ENCODE measurements at places on chromosomes 4 and X.

GRCh38 chrX:57070185-57070984 is 51.0 kb downstream of the SPIN2B start:
- no peak overlapping the region for H3K4me3 ChIP-seq
- no peaks in the 10 kb centered on the region for H3K4me1 ChIP-seq
- no peaks in the 10 kb centered on the region for H3K27me3 ChIP-seq
- no peak overlapping the region for H3K27ac ChIP-seq
- no peak for DNase-seq

GRCh38 chr4:183552274-183553146 is 47.7 kb downstream of the ING2 start:
- H3K4me3 ChIP-seq: no peak overlapping the region
- H3K27me3 ChIP-seq: no peaks in the 10 kb centered on the region
- H3K36me3 ChIP-seq: no peaks in the 10 kb centered on the region
- DNase-seq: peak; percentile 48
- H3K27ac ChIP-seq: no peak overlapping the region

DNA sequence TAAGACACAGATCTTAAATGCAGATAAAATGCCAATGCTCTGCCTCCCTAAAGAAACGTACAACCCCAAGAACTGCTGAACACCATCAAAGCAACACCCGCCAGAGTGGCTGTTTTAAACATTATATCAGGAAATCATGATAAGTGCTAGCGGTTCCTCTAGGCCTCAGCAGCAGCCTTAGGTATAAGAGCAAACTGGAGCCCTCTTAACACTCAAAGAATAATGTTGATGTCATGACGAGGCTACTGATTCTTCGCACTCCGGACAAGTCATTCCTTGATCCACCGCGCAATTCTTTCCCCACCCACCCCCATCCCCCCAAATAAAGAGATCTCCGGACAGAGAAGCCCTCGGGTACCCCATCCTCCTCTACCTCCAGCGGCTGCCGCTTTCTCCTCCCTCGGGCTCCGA is 507 bp downstream of the LIN54 start:
- H3K4me3 ChIP-seq: peak overlapping the region; percentile 71
- no peaks in the 10 kb centered on the region for H3K36me3 ChIP-seq
- peak overlapping the region; percentile 97 for H3K27ac ChIP-seq
- peaks cover 11% of the 10 kb centered on the region for H3K4me1 ChIP-seq

DNA sequence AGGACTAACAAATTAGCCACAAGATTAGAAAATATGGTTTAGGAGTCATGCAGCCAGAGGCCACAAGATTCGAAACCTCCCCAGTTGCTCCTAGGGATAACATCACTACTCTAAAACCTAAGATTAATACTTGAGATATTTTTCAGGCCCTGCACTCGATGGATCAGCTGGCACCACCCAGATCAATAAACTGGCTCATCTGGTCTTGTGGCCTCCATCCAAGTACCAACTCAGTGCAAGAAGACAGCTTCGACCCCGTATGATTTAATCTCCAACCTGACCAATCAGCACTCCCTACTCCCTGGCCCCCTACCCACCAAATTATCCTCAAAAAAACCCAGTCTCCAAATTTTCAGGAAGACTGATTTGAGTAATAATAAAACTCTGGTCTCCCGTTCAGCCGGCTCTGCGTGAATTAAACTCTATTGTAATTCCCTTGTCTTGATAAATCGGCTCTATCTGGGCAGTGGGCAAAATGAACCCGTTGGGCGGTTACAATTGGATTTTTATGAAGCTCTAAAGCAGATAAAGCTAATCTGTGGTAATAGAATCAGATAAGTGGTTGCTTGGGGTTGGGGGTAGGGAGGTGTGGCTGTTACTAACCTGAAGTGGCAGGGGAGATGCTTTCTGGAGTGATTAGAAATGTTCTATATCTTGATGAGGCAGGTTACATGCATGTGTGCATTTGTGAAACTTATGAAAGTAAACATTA is 91.8 kb upstream of the ATXN3L start:
- DNase-seq: no peak
- H3K27ac ChIP-seq: no peak overlapping the region
- no peak overlapping the region for H3K4me3 ChIP-seq
- no peaks in the 10 kb centered on the region for H3K36me3 ChIP-seq
- peaks cover 5% of the 10 kb centered on the region for H3K27me3 ChIP-seq

GRCh38 chr4:48420144-48420543 is 63.0 kb upstream of the SLC10A4 start:
- DNase-seq: peak; percentile 37
- H3K27ac ChIP-seq: no peak overlapping the region
- H3K27me3 ChIP-seq: no peaks in the 10 kb centered on the region
- peaks cover 25% of the 10 kb centered on the region for H3K36me3 ChIP-seq
- H3K4me3 ChIP-seq: no peak overlapping the region

GRCh38 chr4:154490583-154491340 is 837 bp downstream of the DCHS2 start:
- no peak overlapping the region for H3K4me3 ChIP-seq
- no peaks in the 10 kb centered on the region for H3K4me1 ChIP-seq
- DNase-seq: no peak
- H3K27ac ChIP-seq: no peak overlapping the region
- H3K27me3 ChIP-seq: peaks cover 55% of the 10 kb centered on the region
- no peaks in the 10 kb centered on the region for H3K36me3 ChIP-seq
